Ecto neural progenitor cell (in vitro differentiated cells): ENCODE measurements at places on chromosomes 7 and 10.

- DNase-seq: no peak
Observed at GRCh38 chr7:139702313-139702731, 75.5 kb downstream of the HIPK2 start.

DNA sequence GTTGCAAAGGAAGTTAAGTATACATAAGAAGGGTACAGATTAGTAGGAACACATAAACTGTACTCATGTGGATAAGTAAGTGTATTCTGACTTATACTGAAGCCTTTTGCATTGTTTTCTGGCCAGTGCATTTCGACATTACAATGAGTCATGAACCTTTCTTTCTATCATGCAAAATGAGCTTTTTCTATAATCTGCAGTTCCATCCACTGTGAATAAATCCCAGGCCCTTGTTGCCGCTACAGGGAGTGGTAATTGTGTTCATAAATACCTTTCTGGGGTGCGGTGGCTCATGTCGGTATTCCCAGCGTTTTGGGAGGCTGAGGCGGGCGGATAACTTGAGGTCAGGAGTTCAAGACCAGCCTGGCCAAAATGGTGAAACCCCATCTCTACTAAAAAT, 858.3 kb downstream of the GRM8 start:
- no peak for DNase-seq

DNA sequence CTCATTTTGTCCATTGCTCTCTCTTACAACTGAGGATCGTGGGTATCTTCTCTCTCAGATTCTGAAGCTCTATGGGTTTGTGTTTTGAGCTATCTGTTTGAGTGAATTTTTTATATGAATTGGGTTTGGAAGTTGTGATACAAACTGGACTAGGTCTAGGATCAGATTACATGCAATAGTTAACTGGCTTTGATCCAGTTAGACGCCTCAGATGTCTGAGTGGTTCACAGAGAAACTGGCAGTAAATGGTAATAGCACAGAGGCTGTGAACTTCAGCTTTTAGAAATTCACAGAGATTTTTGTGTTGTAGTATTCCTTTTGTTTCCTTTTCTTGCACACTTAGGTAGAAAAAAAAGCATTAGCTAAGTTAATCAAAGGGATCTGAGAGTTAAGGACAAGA, 12.7 kb upstream of the DNMBP start:
- DNase-seq: no peak

GRCh38 chr10:85614981-85615380, 751.6 kb downstream of the GRID1 start:
- peak; percentile 22 for DNase-seq

DNA sequence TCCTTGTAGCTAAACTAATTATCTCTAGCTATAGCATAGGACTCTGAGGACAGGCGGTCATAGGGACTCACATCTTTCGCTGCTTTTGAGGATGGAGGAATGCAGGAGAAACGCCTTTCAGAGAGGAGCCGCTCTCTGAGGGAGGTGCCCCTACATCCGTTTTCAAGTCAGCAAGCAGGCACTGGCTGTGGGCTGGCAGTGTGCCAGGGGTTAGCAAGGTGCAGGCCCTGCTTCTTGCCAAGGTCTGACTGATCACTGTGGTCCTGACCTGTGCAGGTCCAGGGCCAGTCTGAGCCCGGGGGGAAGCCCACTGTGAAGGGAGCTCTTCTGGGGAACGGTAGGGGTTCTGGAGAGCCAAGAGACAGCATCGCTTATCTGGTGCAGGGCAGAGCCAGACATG, 89.4 kb downstream of the SH3PXD2A start:
- no peak for DNase-seq

DNA sequence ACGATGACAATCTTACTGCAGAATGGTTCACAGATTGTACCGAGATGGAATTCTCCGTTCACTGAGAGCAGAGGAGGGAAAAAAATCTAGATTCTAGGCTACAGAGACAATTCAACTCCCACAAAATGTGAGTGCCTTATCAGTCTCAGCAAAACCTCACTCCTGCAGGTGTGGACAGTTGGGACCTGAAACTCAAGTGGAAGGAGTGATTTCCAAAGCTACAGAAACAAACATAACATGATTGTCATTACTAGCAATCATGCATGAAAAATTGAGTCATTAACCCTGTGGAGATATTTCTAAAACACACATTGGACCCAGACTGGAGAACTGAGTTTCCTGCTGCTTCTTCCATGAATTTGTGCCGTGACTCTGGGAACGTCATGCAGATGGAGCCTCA, 70.3 kb downstream of the CALML3 start:
- DNase-seq: no peak

GRCh38 chr10:127216274-127216673, 19.9 kb upstream of the INSYN2A start:
- DNase-seq: no peak

DNA sequence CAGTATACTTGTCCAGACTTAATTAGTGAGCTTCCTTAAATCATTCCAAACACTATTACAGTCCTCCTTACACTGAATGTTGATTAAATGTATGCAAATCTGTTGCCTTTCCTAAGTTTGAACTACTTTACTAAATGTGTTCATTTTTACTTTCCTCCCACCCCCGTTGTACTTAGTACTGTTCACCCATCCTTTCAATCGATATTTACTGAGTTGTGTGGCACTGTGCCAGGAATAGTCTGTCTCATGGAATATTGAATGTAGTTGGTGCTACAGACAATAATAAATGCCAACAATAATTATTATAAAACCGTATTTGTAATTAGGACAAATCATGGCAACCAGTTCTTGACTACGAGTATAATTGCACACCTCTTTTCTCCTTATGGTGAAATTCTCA, 335.7 kb downstream of the GPR37 start:
- DNase-seq: no peak

- no peak for DNase-seq
Observed at GRCh38 chr10:123637326-123637880, 28.8 kb upstream of the GPR26 start.

DNA sequence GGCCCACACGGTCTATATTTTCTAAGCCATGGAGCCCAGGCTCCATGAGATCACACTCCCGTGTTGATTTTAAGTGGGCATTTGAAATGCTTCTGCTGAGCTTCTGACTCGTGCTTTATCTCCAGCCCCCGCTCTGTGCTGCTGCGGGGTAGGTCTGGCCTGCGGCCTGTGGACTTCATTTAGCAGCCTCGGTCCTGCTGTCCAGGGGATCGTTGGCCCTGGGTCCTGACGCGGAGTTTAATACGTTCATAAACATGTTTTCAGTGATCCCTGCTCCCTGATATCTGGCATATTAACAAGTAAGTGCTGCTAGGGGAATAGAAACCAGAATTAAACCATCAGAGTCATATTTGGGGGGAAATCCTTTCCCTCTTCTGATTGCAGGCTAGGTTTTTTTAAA, 540.3 kb upstream of the MGMT start:
- no peak for DNase-seq
